NCI-H1105 treated with DMSO at 0.1 percent for 48 hours (cell line): ENCODE measurements at places on chromosomes 5 and 9.

GRCh38 chr5:146209714-146210113 is 6.3 kb downstream of the RBM27 start:
- no peak for DNase-seq

DNA sequence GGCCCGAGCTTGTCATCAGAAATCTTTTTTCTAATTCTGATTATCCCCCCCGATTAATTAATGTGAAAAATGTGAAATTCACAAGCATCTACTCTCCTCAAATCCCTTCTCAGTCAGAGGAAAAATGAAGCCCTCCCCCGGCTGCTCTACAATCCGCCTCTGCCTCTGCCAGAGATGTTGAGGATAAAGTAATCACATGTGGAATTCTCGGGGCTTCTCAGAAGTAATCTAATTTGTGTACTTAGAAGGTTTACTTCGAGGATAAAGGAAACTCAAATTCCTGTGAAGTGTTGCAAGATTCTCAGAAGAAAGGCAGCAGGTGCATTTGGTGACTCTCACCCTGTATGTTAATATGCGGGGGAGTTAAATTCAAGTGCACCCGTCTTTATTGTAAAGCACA is 726.1 kb upstream of the ADAMTS16 start:
- no peak for DNase-seq

DNA sequence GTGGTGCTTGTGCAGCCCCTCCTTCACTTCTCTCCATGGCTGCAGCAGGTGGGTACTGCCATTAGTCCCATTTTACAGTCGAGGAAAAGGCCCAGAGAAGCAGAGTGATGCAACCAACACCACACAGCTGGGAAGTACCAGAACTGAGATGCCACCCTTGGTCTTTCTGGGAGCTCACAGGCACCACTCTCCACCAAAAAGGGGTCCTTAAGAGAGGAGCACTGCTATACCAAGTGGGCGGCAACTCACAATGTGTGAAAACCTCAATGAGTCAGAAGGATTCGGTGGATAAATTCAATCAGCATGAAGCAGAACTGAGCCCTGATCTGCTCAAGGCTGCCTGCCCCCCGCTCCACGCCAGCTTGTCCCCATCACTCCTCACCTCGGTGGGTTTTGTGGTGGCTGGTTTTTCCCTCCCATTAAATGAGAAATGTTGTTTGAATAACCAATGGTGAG is 213.7 kb downstream of the FSTL4 start:
- no peak for DNase-seq

DNA sequence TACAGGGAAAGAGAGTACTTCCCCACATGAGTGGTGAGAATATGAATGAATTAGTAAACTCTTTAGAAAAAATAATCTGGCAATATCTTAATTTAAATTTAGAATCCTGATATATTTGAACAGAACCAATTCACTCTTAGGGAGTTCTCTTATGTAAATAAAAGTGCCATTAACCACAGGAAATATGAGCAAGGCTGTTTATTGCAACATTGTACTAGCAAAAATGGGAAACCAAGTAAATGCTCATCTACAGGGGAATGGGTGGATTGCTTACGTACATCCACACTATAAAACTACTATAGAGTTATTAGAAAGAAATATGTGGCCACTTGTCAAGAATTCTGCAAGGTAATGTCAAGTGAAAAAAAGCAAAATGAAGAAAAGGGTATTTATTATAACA is 274.5 kb downstream of the TLE1 start:
- no peak for DNase-seq

DNA sequence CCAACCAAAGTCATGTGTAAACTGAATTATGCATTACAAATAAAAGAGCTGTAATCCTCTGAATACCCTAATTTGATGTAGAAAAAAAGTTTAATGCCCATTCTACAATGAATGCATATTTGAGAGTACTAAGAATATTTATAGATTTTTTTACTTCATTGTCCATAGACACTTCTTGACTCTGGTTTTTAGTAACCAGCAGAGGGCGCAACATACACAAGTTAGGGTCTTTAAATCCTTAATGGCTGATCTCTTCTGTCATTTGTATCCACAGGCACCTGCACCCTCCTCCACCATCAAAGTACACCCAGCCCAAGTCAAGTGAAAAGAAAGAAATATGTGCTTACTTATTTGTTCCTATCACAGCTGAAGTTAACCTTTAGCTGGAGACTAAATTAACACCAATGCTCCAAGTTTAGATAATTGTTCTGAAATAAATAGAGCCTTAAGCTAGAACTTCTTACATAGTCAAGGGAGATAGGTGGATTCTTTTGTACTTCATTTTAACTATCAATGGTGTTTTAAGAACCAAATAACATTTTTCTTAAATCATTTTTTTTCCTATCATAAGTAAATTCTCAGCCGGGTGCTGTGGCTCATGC is 524.2 kb upstream of the DAB2 start:
- DNase-seq = peak; percentile 64

- DNase-seq = no peak
Measured at GRCh38 chr5:88694023-88694679, 188.8 kb downstream of the MEF2C start.

DNA sequence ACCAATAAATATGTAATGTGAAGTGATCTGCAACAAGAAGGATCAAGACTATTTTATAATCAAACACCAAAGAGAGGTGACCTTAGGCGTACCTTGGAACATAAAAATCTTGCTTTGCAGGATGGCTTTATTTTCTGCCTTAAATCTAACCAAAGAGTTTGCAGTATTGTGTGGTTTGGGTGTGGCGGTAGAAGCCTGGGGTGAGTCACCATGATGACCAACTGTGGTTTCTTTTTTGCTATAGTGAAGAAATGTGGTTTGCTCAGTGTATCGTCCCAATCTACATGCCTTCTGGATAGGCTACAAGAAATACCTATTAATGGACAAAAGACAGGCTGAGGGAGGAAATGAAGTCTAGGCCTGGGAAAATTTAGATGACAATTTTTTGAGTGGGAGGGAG is 5.1 kb upstream of the CAST start:
- DNase-seq = no peak

DNA sequence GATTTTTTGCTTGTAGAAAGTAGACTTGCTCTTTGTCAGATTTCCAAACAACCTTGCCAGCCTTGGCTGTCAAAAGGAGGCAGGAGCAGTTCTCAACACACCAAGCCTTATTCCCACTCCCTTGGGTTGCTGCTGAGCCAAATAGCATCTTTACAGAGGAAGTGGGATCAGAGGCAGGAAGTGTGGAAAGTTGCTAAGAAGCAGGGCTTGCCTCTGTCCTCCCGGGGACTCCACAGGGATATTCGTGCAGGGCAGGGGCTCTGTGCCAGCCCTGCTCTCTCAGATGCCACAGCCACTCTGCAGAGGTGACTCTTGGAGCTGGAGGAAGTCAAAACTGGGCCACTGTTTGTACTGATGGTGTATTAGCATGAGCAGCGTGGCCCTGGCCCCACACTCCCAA is 24.3 kb downstream of the PTPDC1 start:
- DNase-seq = no peak

GRCh38 chr5:140785905-140786686 is at the start of gene PCDHA1:
TSS of gene PCDHA1 (plus strand) at chr5:140786140.
- no peak for DNase-seq

DNA sequence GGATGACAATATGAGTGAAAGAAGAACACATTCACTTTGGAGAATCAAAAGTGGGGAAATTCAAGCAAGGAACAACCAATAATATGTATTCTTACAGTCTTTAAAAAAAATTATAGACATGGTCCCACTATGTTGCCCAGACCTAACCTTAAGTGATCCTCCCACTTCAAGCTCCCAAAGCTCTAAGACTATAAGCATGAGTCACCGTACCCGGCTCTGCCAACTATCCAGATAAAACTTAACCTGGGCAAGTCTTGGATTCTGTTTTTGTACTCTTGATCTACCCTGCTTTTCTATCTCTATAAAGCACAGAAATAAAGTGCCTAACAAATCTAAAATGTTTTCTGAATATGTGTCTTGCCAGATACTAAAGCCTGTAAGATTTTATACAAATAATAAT is 30.9 kb downstream of the CEMIP2 start:
- DNase-seq = no peak

DNA sequence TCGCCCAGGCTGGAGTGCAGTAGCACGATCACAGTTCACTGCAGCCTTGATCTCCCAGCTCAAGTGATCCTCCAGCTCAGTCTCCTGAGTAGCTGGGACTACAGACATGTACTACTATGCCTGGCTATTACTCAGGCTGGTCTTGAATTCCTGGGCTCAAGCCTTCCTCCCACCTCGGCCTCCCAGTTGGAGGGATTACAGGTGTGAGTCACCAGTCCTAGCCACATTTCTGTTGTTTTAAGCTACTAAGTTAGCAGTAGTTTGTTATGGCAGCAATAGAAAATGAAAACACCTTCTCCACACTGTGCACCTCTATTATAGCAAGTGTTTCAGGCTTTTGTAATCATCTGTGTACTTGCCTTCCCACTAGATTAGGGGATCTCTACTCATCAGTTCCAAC is 588.9 kb upstream of the TLE4 start:
- DNase-seq = no peak

DNA sequence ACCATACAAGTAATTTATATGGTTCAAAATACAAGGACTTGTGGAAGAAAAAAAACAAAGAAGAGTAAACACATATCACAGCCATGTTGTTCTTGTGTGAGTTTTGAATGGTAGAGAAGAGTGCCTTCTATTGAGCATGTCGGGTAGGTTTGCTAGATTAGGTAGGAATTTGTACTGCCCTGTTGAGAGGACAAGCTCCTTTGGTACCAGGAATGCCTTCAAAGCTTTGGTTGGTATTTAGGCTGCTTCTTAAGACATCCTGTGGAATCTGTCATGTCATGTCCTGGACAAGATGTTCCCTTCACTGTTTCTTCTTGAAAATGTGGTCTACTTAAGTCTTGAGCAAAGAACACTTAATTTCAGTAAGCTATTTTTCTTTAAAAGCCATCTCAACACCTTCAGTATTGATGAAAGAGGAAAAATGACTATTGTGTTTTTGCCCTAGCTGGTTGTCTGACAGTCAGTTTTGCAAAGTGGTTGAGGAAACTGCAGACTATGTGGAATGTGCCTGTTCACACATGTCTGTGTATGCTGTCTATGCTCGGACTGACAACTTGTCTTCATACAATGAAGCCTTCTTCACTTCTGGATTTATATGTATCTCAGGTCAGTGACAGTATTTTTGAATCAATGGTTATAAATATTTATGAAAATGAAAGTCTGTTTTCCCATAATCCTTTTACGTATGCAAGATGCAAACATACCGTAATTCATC is 296.9 kb downstream of the ADGRV1 start:
- DNase-seq = no peak

DNA sequence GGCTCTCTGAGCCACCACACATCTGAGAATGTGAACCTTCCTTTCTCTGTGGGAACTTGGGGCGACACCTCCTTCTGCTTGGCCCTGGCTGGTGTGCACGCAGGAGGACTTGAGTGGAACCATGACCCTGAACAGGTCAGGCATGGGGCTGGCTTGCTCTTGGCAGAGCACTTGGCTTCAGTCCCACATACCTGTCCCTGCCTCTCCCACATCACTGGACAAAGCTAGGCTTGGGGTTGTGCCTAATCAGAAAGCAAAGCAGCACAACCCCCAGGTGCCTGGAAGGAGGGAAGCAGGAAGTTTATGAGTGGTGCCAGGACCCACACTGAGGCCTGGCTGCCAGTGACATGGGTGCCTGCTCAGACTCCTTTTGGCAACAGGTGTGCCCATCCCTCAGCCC is 13.2 kb downstream of the GADD45G start:
- DNase-seq = no peak

GRCh38 chr9:92726971-92727715 is 37.5 kb downstream of the BICD2 start:
- no peak for DNase-seq

DNA sequence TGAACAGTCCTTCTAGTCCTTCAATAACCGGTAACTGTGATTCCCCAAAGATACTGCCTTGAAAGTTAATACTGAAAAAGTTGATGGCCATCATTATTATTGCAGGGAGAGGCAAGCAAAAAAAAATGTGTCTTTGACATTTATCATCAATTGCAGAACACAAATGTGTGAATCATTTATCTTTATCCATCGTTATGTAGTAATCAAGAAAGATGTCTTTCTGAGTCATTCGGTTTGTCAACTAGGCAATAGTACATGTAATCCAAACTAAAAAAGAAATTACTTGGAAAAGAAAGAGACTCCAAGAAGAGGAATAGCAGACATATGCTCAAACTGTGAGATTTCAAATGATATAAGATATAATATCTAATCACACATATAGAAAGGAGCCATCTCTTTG is 473.0 kb downstream of the CETN3 start:
- no peak for DNase-seq

DNA sequence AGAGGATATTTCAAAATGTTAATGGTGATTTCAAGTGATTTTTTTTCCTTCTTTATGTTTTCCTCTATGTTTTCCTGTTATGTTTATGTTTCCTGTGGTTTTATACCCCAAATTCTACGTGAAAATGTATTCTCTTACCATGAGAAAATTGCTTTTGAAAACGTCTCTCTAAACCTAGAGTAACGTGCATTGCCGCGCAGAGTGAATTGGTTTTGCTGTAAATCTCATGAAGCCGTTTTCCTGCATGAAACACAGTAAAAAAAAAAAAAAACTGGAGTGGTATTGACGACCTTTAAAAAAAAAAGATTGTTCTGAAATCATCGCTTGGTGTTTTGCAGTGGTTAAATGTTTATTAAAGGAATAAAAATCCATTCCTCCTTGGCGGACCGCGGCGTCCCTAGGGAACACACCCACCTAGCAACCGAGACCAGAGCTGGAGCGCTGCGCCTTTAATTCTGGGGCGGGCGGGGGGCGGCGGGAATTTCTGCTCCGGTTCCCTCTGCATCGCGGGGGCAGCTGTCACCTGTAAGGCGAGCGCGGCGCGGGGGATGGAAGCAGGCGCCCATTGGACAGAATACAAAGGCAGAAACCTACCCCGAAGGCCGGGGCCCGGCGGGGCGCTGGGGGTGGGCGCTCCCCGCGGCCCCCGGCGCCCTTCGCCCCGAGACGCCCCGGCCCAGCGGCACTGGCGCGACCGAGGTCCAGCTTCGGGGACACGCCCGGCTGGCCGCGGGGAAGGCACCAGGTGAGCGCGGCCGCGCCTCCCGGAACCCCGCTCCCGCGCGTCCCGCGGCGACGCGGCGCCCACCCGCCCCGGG is at the start of gene SOWAHA:
Gene SOWAHA (plus strand): TSS at position 522 of the 818 bp plus-strand sequence. CDS start 320 bp downstream, outside the sequence.
- peak; percentile 47 for DNase-seq

DNA sequence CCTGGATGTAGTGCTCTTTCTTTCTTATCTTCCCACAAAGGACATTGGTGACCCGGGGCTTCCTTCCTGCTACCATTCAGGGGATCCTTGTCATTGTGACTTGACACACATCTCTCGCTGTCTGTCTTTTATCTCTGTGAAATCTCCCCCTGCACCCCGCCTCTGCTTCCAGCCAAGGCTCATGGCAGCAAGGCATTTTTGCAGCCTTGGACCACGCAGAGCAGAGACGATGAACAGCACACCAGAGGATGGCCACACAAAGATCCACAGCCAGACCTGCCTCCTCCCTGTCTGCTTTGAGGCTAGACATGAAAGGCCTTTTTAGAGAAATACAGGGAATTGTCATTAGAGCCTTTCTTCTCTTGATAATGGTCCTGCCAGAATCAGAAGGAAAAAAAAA is 549.1 kb downstream of the CDK5RAP2 start:
- no peak for DNase-seq

DNA sequence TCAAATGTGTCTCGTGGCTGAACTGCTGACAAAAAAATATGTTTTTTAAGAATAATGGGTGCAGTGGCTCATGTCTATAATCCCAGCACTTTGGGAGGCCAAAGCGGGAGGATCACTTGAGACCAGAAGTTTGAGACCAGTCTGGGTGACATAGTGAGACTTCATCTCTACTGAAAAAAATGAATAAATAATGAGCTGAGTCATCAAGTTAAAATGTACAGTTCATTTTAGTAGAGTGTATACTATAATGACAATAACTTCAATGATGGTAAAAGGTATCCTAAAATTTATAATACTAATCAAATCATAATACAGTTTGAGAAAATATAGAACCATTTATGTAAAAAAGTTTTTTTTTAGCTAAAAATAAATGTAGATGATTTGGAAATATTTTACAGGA is 37.9 kb upstream of the TJP2 start:
- no peak for DNase-seq
